ENCODE measurements at places on chromosomes 11 and 22.

DNA sequence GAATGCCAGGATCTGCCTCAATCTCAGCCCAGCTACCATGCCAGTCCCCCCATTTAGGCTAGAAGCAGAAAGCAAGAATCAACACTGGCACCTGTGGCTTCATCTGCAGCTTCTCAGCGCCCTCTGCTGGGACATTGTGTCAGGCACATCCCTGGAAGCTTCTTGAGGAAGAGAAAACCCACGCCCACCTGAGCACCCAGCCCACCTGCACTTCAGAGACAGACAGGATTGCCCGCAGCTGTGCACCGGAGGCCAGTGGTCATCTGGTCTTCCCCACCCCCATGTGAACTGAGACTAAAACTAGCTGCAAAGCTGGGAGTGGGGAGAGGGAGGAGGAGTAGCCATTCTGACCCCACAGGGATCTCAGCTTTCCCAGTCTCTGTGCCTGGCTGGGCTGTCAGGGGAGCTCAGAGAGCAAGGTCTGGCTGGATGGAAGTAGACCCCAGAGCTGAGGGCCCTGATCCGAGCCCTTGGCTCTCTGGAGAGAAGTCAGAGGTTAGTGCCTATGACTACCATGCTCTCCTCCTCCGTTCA, 66.8 kb downstream of the FEZ1 start:
- DNase-seq, result peak; percentile 90

GRCh38 chr11:8183111-8183510, 14.3 kb upstream of the RIC3 start:
- DNase-seq, result no peak

GRCh38 chr11:62882431-62882749, 1.7 kb downstream of the SLC3A2 start:
- DNase-seq, result no peak

GRCh38 chr11:68358416-68358815, 46.0 kb downstream of the LRP5 start:
- peak; percentile 27 for DNase-seq

DNA sequence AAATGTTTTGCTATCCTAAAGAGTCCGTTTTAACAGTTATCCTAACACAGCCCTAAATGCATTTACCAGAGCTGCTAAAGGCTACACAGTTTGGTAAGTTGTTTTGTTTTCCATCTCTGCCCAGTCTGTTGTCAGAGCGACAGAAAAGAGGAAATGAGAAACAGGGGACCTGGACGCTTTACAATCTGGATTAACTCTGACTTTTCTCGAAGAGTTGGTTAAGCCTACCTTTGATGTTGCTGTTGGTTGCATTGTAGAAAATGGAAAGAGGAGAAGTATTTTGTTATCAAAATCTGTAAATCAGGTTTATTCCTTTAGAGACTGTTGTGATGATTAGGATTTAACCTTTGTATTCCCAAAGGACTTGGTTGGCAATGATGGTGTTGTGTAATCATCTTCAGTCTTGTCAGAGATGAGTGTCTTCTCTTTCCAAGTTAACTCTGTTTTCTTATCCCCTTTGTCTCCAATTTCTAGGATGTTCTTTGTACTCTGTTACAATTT, 481 bp downstream of the ANGPTL5 start:
- no peak for DNase-seq

DNA sequence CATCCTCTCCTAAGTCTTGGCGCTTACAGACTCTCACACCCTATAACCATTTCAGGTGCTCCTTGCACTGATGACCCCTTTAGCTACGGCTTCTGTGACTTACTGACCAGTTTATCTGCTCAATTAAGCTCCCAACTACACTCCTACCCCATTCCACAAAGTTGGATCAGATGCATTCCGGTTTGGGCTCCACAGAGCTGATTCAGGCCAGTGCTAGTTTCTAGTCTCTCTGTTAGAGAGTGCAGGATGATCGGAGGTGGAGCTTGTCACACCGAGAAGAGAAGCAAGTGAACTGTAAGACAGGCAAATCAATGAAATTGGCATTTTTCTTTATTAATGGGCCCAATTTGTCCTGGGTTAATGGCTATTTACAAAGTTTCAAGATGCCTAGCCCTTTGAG, 436.8 kb upstream of the CADM1 start:
- DNase-seq, result no peak

GRCh38 chr11:73577496-73577917, 20.4 kb downstream of the FAM168A start:
- no peak for DNase-seq

DNA sequence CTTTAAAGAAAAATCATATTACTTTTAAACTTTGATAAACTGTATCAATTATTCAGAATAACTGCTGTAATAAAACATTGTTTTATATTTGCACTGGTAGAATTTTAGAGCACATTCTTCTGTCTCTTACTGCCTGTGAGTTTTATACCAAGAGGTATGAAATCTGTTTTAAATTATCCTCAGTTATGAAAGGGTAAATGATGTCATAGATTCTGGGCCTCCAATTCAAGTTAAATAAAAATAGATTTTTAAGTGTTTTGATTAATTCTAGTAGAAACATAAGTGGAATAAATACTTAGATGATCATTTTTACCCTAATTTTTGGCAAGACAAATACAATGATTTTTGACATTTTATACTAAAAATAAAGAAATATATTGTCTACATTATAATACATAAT, 93.0 kb downstream of the GUCY1A2 start:
- no peak for DNase-seq

DNA sequence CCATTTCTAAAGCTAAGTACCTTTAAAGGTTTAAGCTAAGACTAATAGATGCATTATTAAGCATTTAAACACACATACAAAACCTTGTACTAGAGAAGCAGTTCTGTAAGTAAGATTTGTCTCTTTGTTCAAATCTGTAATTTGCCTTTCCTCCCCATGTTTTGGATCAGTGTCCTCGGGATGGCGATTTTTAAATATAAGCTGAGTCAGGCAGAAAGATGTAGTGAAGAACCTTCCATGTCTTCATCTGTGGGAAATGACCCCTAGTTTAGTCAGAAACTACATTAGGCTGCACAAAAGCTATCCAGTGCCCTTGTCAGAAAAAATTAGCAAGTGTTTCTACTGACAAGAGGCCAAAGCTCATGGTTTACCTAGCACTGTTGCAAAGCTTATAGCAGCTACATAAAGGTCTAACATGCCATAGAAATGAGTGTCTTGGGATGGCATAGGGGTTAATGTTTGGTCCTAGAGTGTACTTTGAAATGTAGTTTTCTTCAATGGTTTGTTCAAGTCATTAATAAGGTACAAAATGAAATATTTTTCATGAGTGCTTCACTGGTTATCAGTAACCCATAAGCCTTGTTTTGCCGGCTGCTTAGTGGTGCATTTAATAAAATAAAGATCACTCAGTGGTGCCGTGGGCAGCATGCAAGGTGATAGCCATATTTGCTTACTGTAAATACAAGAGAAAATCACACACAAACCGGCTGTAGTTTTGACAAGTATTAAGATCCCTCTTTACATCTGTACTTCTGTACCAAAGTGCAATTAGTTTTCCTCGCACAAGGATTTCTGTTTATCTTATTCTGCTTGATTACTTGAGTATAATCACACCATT, 139.8 kb downstream of the ELP4 start:
- no peak for DNase-seq

DNA sequence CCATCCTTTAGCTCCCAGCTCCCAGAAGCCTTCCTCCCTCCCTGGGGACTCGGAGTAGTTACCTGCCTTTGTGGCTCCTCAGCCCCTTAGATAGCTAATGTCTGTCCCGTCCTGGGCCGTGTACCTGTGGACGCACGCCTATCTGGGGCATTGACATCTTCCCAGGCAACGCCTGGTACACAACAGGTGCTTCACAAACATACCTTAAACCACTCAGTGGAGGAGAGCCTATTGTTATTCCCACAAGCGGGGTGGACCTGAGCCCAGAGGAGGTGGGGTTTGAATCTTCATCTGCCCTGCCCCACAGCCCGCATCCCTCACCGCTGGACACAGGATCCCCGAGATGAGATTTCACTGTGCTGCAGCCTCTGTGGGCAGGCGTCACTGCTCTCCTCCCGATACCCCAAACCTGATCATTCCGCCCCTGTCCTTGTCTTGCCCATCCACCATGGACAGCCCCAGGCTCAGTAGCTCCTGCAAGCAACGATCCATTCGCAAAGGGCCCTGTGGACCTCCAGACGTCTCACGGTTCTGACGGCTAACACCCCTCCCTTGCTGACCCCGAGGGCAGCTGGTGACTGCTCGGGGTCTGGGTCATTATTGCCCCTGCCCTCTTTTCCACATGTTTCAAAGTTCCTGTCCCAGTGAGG, 73.8 kb upstream of the SHISAL1 start:
- DNase-seq, result peak; percentile 68

GRCh38 chr11:3616721-3617460, 24.9 kb downstream of the ART5 start:
- no peak for DNase-seq

DNA sequence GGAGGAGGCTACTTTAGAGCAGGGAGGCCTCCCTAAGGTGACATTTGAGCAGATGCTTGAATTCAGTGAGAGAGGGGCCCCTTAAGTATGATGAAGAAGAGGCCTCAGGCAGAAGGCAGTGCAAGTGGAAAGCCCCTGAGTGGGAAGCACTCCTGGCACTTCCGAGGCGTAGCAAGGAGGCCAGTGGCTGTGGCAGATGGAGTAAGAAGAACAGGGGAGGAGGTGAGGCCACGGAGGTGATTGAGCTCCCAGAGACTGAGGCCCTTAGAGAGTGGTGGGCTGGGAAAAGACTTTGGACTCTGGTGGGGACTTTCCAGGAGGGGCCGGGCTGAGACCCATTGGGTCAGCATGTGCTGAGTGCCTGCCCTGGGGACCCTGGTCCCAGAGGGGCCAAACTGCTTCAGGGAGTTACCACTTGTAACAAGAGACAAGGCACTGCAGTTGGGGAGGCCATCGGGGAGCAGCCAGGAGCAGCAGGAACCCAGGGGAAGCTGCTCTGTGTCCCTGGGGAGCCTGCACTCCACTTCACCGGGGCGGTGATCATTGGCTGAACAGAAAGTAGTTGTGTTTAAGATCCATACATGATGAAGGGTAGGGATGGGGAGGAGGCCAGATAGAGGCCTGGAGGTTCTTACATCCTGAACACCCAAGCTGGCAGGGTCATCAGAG, 2.5 kb upstream of the CENPM start:
- no peak for DNase-seq

DNA sequence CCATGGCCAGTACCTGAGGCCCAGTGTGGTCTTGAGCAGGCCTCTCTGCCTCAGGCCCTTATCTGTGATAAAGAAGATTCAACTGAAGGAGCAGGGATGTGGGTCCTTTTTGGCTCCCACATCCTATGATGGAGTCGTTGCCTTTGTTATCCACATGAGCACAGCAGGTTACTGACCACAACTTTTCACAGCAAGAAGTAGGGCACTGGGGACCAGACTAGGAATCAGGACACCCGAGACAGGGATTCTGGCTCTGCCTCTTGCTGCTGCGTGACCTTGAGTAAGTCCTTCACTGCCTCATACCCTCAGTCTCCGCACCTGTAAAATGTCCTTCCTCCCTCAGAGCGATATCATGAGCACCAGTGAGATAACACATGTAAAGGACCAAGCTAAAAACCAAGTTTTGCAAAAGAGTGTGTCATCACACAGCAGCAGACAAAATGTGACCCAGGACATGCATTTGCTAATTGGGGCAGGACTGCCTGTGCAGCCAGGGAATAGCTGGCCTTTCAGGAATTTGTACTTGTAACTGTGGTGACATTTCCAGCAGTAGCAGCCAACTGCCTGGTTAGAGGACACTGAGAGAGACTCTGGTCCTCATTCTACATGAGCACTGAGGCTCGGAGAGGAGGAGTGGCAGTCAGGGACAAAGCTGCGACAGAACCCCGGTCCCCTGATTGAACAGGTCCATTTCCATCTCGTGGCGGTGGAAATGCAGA, 13.2 kb upstream of the SMIM35 start:
- DNase-seq, result no peak

DNA sequence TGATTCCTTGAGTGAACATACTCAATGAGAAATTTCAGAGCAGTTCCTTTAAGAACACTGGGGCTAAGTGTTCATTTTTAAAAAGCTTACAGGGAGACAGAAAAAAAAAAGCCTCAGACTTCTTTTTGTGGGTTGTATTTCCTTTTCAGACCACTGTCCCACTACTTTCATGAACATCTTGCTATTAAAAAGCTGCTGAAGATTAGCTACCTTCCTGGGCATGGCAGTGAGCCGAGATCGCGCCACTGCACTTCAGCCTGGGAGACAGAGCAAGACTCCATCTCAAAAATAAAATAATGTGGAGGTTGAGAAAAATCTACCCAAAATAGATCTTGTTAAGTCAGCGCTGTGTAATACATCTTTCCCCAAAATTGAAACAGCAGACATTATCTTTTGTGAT, 10.8 kb downstream of the TRAF6 start:
- DNase-seq, result no peak

- no peak for DNase-seq
Observed at GRCh38 chr11:27008811-27009535, 15.1 kb downstream of the FIBIN start.

- no peak for DNase-seq
Observed at GRCh38 chr22:19142394-19142793, 2.1 kb downstream of the ESS2 start.

DNA sequence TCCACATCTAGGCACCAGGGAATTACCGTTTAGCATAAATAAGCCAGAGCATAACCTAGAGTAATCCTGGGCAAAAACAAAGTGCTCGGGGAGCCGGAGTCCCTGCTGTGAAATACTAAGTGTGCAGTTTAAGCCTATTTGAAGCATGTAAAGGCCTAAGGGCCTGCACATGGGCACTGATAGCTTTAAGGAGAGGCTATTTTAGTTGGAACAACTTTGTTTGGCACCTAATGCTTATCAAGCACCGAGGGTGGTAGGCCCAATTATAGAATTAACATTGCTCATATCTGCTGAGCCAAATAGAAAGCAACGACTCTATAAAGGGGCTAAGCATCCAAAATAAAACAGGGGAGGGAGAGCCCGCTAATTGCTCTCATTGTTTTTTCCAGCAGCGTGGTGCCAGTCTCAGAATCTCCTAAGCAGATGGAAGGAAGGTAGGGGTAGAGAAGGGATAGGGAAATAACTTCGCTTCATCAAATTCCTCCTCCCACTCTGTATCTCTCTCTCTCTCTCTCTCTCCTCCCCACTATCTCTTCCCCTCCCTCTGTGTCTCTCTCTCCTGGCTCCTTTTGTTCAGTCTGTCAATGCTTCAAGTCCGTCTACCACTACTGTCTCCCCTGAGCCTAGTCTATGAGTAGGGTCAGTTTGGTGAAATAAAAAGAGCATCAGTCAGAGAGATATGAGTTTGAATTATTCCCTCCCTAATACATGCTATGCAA, 292.8 kb downstream of the NXPE2 start:
- DNase-seq, result no peak

- DNase-seq, result no peak
Observed at GRCh38 chr11:73230931-73231330, 12.8 kb downstream of the P2RY2 start.
